Stomach (tissue), 19 donors: ENCODE measurements at places on chromosomes 1 and 21. TPM values are rescaled to one million over a fixed set of nuclear protein-coding genes. Genes with fewer than 3 reads are reported as not detected.

GRCh38 chr1:155001425-155001674, 1.3 kb upstream of the ZBTB7B start:
- DNase-seq, result no peak

DNA sequence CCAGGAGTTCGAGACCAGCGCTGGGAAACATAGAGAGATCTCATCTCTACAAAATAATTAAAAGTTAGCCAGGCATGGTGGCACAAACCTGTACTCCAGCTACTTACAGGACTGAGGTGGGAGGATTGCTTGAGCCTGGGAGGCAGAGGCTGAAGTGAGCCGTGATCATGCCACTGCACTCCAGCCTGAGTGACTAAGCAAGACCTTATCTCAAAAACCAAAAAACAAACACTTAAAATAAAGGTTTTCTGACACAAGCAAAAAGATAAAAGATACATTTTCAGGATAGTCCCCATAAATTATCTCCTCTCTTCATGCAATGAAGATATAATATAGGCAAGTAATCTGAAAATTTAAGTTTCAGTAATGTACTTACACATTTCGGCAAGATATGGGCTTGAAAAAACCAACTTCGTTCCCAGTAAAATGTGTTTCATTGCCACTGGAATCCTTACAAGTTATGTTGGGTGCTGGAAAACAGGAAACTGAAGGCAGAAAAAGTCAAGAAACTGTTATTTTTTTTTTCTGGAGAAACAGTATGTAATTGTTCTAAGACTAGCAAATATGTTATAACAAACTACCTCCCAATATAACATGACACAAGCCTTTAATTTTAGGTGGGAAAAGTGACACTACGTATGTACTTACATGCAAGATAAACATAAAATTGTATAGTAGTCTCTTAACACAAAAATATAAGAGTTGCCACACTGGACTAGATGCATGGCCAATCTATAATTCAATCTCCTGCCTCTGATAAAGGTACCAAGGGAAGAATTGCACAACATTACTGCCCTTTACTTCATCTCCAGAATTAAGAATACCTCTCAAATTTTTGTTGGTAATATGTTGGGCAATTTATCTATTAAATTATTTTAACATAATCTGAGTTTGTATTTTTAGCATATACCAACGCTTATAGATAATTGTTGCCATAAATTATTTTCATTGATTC, 15.7 kb downstream of the TM2D1 start:
- no peak for DNase-seq

- DNase-seq, result no peak
Measured at GRCh38 chr1:5720936-5721335, 271.3 kb downstream of the NPHP4 start.

DNA sequence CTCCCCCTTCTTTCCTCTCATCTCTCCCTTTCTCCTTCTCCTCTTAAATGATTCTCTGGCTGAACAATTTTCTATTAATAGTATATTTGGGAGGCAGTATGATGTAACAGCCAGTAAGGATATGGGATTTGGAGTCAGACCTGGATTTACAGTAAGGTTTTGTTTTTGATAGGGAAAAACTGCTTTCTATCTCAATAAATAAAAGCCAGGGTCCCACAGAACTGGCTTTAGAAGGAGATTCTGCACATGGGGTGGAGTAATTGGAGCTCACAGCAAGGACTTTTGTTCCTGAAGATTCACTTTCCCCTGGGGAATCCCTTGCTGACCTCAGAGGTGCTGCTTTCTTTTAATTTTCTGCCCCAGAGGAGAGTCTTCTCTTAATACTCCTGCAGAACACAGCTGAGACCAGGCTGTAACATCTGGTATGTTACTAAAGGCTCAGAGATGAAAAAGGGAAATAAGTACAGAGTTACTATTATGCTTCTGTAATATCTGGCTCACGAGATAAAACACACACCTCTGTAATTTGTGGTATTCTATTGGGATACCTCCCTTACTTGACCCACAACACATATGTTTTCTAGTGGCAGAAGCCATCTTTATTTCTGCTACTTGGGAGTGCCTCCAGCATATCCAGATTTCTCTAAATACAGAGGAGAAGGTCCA, 13.4 kb downstream of the EPB41 start:
- peak; percentile 33 for DNase-seq

GRCh38 chr1:219173758-219174459, at the start of gene LYPLAL1:
TSS of gene LYPLAL1 (plus strand) at chr1:219173878. CDS start at chr1:219173891, 13 bp downstream.
- peak; percentile 91 for DNase-seq

The FCRL4 gene
- not detected for total RNA-seq
